ENCODE measurements at places on chromosomes 5 and 9. TPM values are rescaled to one million over a fixed set of nuclear protein-coding genes. Genes with fewer than 3 reads are reported as not detected.

DNA sequence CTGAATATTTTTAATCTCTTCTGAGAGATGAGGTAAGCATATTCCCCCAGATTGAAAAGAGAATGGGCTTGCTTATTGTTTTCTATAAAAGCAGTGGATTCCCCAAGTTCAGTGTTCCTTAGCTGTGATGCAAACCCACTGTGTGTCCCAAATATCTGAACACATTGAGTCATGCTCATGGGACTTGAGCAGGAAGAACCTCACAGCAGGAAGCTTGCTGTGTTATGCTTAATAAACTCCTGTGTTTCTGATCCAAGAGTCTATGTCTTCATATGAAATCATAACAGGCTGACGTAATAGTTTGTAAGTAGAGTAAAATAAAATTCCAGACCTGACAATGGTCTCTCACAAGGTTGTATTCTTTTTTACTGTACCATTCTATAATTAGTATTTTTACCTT is 24.8 kb upstream of the LOX start:
- no peaks in the 10 kb centered on the region for H3K36me3 ChIP-seq
- H3K4me3 ChIP-seq, result no peak overlapping the region
- no peaks in the 10 kb centered on the region for H3K4me1 ChIP-seq
- H3K27ac ChIP-seq, result no peak overlapping the region
- DNase-seq, result no peak

Gene TNFSF8
- 56.4 TPM for total RNA-seq

GRCh38 chr5:109421956-109422355 is 12.2 kb upstream of the PJA2 start:
- no peak for DNase-seq
- H3K4me1 ChIP-seq, result peaks cover 2% of the 10 kb centered on the region
- no peak overlapping the region for H3K4me3 ChIP-seq
- H3K27ac ChIP-seq, result no peak overlapping the region
- H3K27me3 ChIP-seq, result peaks cover 12% of the 10 kb centered on the region

- DNase-seq, result no peak
- no peaks in the 10 kb centered on the region for H3K36me3 ChIP-seq
- peaks cover 3% of the 10 kb centered on the region for H3K27me3 ChIP-seq
These were observed 4.2 kb upstream of the NRARP start for GRCh38 chr9:137306066-137306849.

DNA sequence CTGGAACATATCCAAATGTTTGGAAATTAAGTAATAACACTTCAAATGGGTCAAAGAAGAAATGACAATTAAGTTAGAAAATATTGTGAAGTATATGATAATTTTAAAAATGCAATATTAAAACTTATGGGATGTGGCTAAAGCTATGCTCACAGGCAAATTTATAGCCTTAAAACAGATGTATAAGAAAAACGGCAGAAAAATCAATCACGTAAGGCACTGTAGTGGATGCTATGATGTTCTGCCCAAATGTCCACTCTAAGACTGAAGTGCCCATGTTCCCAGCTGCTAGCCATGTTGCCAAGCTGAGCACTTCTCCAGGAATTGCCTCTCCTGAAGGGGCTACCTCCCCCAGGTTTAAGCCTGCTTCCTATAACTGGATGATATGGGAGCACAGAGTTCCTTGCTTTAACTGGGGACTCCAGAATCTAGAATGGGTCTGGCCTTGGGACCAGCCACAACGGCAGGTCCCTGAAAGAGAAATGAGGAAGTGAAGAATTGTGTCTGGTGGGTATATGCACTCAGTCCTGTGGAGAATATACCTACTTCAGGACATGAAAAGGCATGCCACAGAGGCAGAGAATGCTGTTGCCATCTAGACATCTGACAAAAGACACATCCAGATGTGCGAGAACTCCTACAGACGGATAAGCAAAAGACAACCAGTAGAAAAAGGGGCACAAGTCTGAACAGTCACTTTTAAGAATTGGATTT is 78.2 kb upstream of the RXRA start:
- no peak for DNase-seq
- no peaks in the 10 kb centered on the region for H3K4me1 ChIP-seq
- peaks cover 9% of the 10 kb centered on the region for H3K27me3 ChIP-seq
- H3K27ac ChIP-seq, result no peak overlapping the region

DNA sequence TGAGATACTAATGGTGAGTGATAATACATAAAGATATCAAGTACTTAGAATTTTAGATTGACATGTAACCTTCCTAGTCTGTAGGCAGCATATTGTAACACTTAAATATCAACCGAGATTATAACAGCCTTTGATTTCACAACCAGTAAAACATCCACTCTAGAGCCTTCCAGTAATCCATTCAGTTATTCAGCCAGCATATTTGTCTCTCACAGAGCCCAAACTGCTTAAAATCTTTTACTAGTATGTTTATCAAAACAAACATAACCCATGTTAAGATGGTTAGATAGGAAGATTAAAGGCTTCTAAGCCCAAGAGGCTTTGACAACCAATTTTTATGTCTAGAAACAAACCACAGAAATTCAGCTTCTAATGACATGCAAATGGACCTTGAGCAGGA is 177.9 kb upstream of the FST start:
- peaks cover 4% of the 10 kb centered on the region for H3K27me3 ChIP-seq
- H3K27ac ChIP-seq, result no peak overlapping the region
- no peak overlapping the region for H3K4me3 ChIP-seq
- no peaks in the 10 kb centered on the region for H3K4me1 ChIP-seq
- no peaks in the 10 kb centered on the region for H3K36me3 ChIP-seq
- DNase-seq, result no peak

Measured in activated naive CD8-positive, alpha-beta T cell treated with anti-CD3 and anti-CD28 coated beads, Interleukin-2, amount 10 ng/mL, durations not matched to agents 7 days and 5 days (primary cell).